ENCODE measurements at places on chromosomes 2 and 18. TPM values are rescaled to one million over a fixed set of nuclear protein-coding genes. Genes with fewer than 3 reads are reported as not detected.

The ABCG8 gene
- not detected for total RNA-seq

The EIF4E2 gene
- total RNA-seq: 87.5 TPM

The PUS10 gene
- 2.1 TPM for total RNA-seq

The CCL20 gene
- total RNA-seq: 7.2 TPM

The SYT4 gene
- not detected for total RNA-seq

The RIT2 gene
- total RNA-seq: not detected

The NDC80 gene
- 16.5 TPM for total RNA-seq

The MAPK4 gene
- total RNA-seq: 0.07 TPM

The SLC14A1 gene
- not detected for total RNA-seq

The AGBL5 gene
- 30.8 TPM for total RNA-seq

The FAM124B gene
- not detected for total RNA-seq

The SGPP2 gene
- 0.20 TPM for total RNA-seq

The TXNDC2 gene
- 0.38 TPM for total RNA-seq

The CRACDL gene
- total RNA-seq: 0.54 TPM

The CAPN13 gene
- 0.10 TPM for total RNA-seq

The MATN3 gene
- total RNA-seq: 12.5 TPM

The ADRA2B gene
- 0.08 TPM for total RNA-seq

The RBMS1 gene
- 65.8 TPM for total RNA-seq

The ARHGAP28 gene
- 0.09 TPM for total RNA-seq

The CD28 gene
- total RNA-seq: not detected

The CHRNA1 gene
- total RNA-seq: not detected

The SULT1C4 gene
- total RNA-seq: not detected

The KLHL41 gene
- 0.20 TPM for total RNA-seq

The AKAIN1 gene
- not detected for total RNA-seq

The AP1S3 gene
- total RNA-seq: 23.7 TPM

The ROCK2 gene
- 32.2 TPM for total RNA-seq

The TSPYL6 gene
- not detected for total RNA-seq

The MERTK gene
- total RNA-seq: 2.1 TPM

The BMP10 gene
- total RNA-seq: not detected

The KRTCAP3 gene
- 1.4 TPM for total RNA-seq

The ONECUT2 gene
- 0.59 TPM for total RNA-seq

The SCYGR2 gene
- total RNA-seq: not detected

The MYCN gene
- total RNA-seq: not detected

The SLC23A3 gene
- 0.62 TPM for total RNA-seq

The PLCL1 gene
- total RNA-seq: not detected

The SH2D6 gene
- total RNA-seq: 1.2 TPM

The LIMS3 gene
- total RNA-seq: not detected

The PSMA8 gene
- not detected for total RNA-seq

The GCG gene
- not detected for total RNA-seq

The RND3 gene
- 55.6 TPM for total RNA-seq

The HNRNPA3 gene
- 370 TPM for total RNA-seq

The SLC9A4 gene
- total RNA-seq: not detected

The FBXO36 gene
- 1.1 TPM for total RNA-seq

The SRBD1 gene
- total RNA-seq: 10.0 TPM

The NGEF gene
- 16.8 TPM for total RNA-seq

The GREB1L gene
- 2.2 TPM for total RNA-seq

The TSGA10 gene
- total RNA-seq: 1.5 TPM

All from A549 treated with DMSO at 1 μM for 4 hours (cell line).